ENCODE measurements at places on chromosomes 3 and 15.
A peak's percentile ranks its signal among the peaks of the same experiment; 100 is the strongest.

DNA sequence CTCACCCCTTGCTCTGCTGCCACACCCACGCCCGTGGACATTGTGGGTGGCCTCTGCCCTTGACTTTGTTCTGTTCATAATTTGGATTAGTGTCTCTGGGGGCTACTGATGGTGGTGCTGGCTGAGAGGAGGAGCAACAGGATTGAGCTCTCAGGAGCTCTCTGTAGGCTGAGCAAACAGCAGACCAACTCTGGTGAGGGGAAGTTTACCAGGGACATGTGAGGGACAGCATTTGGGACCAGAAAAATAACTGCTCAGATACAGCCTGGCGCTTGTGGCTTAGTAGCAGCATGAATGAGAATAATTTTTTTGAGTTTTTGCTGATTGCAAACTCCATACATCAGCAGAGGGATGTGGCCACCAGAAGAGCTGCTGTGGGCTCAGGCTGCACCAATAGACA, 14.8 kb downstream of the PPCDC start:
- DNase-seq, result no peak

DNA sequence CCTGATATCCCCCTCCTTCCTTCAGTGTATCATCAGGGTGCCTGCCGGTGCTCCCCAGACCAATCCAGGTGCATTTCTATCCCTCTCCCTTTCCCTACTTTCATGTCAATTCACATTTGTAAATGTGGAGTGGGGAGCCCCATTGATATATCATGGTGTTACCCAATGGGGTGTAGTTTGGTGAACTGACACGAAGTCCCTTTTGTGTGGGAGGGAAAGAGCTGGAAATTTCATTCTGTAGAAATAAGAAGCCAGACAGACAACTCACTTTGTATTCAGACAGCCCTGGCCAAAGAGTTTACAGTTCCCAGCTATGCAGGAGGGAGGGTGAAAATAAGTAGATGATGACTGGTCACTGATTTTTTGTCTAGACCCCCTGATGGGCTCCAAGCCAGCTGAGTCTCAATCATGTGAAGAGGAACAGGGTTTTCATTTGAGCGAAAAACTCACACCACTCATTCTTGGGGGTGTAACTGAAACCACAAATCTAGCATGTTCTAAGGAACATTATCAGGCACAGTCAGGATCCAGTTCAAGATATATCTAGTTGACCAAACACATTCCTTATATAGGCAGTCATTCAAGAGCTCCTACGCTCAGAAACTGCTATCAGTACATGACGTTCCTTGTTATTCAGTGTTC, 58.9 kb downstream of the LMCD1 start:
- peak; percentile 95 for DNase-seq

- DNase-seq, result peak; percentile 62
Measured at GRCh38 chr15:65032801-65033537, 3.5 kb upstream of the MTFMT start.

- peak; percentile 82 for DNase-seq
Measured at GRCh38 chr3:169771497-169772304, 1.5 kb upstream of the MYNN start.

DNA sequence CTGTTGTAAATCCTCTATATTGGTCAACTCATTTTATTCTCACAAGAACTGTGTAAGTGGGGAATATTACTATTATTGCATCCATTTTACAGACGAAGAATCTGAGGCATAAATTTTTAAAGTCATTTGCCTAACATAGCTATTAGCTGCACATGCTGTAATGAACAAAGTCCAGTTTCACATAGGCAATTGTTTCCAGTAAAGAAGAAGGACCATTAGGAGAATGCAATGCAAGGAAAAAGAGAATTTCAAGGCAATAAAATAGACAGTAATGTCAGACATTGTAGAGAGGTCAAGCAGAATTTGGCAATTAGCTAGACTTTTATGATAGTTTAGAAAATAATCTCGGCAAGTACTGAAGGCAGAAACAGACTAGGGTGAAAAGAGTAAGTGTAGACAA, 578.7 kb upstream of the NECTIN3 start:
- DNase-seq, result no peak

- no peak for DNase-seq
Measured at GRCh38 chr15:40790718-40791117, 16.2 kb upstream of the ZFYVE19 start.

- DNase-seq, result no peak
Measured at GRCh38 chr3:119013951-119014350, 20.7 kb downstream of the IGSF11 start.

DNA sequence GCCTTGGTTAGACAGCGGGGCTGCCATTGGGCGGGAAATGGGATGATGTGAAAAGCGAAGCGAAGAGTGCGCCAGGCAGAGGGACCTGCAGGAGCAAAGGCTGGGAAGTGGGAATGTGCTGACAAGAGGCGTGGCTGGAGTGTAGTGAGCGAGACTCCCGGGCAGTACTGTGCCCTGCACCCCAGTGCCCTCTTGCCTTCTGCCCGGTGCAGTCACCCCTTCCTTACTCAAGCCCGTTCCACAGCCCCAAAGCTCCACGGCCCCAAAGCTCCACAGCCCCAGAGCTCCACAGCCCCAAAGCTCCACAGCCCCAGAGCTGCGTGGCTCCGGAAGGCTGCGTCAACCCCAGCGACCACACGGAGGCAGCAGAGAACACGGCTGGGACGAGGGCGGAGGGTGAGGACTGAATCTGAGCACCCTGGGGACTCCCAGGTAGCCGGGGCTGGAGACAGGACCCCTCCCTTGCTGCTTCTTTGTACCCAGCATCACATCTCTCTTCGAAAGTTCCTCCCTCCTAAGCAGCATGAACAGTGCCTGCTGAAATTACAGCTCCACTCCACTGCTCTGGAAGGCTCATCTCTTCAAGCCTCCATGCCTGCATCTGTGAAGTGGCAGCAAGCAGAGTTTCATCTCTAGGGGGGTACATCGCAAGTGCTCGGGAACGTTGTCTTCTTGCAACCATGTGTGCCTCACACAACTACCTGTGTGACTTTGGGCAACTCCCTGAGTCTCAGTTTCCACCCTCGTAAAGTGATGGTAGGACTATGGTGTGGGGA, 108.9 kb downstream of the FBLN2 start:
- peak; percentile 35 for DNase-seq

DNA sequence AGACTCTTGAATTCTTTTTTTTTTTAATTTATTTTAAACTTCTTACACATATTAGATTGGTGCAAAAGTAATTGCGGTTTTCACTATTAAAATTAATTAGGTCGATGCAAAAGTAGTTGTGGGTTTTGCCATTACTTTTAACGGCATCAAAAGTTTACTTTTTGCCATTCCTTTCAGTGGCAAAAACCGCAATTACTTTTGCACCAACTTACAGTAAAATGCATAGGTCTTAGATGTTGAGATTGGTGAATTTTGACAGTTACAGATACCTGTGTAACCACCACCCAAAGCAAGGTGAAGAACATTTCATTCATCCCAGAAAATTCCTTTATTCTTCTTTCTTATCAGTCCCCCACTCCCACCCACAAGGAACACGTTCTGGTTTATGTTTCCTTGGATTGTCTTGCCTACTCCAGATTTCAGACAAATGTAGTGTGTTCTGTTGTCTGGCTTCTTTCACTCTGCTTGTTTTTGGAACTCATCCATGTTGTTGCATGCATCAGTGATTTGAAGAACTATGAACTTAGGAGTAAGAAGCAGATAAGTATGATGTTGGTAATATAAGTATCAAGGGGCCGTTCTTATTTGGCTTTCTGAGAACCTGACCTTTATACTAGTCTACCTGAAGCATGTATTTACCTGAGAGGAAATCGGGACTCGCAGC, 198.4 kb upstream of the UBE2E1 start:
- no peak for DNase-seq

DNA sequence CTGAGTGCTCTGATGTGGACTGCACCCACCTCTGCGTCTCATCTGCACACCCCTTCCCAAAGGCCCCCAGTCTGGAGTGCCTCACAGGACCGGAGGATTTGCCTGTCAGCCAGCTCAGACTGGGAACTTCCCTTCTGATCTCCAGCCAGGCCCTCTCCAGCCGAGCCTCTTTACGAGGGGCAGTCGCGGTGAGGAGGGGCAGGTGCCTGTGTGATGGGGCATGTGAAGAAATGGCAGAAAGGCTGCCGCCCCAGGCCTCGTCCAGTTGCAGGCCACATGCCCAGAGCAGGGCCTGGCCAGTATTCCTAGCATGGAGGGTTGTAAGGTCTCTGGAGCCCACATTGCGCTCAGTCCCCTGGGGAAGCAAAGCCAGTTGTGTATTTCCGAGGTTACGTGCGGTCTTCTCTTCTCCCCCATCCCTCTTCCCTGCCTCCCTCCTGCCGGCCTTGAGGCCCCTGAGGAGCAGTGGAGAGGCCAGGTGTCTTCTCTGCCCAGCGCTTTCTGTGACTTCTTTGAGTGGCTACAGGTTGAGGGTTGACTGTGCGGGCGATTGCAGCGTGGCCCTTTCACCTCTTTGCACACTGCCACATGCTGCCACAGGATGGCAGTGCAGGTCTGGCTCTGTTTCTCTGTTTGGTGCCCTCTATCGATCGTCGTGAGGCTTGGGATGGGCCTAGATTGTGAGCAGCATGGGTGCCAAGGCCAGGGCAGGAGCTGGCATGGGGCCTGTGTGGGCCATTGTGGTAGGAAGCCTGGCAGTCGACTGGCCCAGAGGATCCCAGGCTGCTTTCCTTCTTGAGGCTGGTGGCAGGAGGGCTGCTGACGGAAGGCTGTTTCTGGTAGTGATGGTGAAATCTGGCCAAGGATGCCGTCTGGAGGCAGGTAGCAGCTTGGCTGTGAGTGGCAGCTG, 5.3 kb downstream of the CLK3 start:
- DNase-seq, result peak; percentile 70

GRCh38 chr15:93974804-93975481, 256.4 kb upstream of the MCTP2 start:
- peak; percentile 57 for DNase-seq

- DNase-seq, result peak; percentile 55
Measured at GRCh38 chr15:89898614-89899294, 5.0 kb upstream of the AP3S2 start.

DNA sequence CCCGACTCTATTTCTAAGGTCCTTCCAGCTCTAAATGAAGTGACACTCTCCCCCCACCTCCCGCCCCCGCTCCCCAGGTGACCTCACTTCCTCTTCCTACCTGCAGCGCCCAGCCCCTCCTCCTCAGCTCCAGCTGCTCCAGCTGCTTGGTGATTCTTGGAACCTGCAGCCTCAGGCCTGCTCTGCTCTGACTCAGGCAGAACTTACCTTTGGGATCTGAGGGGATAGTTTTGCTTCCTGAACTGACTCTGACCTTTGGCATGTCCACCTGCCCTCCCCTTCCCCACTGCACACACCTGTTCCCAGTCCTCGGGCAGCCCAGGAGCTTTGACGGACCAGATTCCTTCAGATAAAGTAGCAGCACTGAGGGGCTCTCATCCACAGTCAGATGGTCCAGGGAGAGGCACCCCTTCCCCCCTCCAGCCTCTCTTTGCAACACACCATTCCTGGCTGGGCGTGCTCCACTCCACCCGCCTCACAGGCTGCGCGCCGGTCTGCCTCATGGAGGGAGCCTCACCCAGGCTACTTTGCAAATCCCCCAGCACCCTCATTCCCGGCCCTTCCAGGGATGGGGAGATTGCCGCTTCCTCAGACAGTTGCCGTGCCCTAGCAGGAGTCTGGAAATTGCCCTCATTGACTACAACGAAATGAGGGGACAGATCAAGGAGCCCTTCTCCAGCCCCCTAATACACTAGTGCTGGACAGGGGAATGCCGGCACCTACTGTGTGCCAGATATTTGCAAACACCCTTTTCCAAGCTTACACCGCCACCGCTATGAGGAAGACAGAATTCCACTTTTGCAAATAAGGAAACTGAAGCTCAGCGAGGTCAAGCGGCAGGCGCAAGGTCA, 692 bp upstream of the C15orf39 start:
- DNase-seq, result peak; percentile 18

DNA sequence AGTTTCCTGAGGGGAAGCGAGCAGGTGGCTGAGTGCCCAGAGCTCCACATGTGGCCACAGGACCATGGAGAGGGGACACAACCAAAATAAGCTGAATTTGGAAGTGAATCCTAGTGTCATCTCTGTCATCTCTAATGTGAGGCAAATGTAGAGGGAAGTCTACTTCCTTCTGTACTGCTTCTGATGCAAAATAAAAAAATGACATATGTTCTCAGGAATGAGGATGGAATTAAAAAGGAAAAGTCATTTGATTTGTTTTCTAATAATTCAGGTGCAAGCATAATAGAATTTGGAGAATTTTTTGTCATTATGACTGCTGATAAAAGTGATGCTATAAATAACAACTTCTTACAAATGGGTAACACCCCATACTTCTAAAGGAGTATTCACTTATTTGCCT, 59.5 kb upstream of the POU1F1 start:
- DNase-seq, result no peak

GRCh38 chr3:27628026-27628750, 93.9 kb downstream of the EOMES start:
- peak; percentile 67 for DNase-seq

DNA sequence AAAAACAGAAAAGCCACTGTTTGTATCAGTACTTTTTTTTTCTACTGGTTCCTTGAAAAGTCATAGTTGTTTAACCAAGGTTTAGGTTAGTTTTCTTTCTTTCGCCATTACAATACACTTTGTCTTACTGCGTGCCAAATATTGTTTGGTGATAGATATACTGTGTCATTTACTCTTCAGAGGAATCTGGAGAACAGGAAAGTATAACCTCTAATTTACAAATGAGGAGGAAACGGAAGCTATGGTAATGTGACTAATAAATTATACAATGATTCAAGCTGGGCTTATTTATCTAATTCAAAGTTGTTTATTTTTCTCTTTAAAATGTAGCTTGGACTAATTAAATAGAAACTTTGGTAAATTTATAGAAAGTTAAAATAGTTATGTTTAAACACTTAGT, 96.2 kb upstream of the ROBO2 start:
- no peak for DNase-seq

GRCh38 chr3:113222451-113223086, 11.2 kb downstream of the BOC start:
- no peak for DNase-seq

DNA sequence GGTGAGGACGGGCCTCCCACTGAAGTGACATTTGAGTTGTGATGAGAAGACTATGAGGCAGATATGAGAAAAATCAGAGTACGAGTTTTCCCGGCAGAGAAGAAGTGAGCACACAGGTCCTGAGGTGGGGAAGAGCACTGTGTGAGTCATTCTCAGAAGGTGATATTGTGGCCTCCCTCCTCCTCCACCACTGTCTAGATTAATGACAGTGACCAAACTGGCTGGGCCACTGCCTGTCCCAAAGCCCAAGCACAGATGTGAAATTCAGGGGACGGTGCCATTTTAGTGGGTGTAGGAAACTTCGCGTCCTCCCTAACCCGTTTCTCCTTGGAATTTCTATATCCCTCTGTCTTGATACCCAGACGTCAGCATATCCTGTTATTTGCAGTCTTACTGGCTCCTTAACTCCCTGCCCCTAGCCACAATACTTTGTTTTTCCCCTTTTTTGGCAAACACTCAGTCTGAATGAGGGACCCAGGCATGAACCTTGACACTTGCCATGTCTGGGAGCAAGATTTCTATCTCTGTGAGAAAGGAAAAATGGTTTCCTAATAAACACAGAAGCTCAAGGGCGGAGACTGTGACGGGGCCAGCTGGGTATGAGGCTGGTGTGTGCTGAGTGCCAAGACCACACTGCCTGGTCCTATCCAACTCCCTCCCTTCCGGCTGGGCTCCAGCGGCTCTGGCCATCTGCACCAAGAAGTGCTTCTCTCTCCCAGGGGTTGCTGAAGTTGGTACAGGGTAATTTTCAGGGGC, 15.2 kb downstream of the PRICKLE2 start:
- DNase-seq, result no peak

GRCh38 chr15:31046759-31047359, 54.7 kb downstream of the TRPM1 start:
- no peak for DNase-seq

All from fibroblast of skin of scalp (primary cell).